A375 (cell line): ENCODE measurements at places on chromosomes 3 and 15. TPM values are rescaled to one million over a fixed set of nuclear protein-coding genes. Genes with fewer than 3 reads are reported as not detected.

The ANKUB1 gene
- total RNA-seq = not detected in 2 replicates

The TFRC gene
- total RNA-seq = 95.0 and 127 TPM in 2 replicates

The CLDN16 gene
- total RNA-seq = not detected in 2 replicates

The MORC1 gene
- not detected in 2 replicates for total RNA-seq

The ACKR2 gene
- not detected in 2 replicates for total RNA-seq
